ENCODE measurements at places on chromosomes 12 and 14.

- no peak for DNase-seq
Measured at GRCh38 chr14:98018628-98019027, 1221.4 kb downstream of the VRK1 start.

GRCh38 chr12:34204830-34205285, 182.6 kb downstream of the ALG10 start:
- DNase-seq: no peak

- no peak for DNase-seq
Measured at GRCh38 chr14:67738740-67739504, 37.2 kb downstream of the RDH12 start.

DNA sequence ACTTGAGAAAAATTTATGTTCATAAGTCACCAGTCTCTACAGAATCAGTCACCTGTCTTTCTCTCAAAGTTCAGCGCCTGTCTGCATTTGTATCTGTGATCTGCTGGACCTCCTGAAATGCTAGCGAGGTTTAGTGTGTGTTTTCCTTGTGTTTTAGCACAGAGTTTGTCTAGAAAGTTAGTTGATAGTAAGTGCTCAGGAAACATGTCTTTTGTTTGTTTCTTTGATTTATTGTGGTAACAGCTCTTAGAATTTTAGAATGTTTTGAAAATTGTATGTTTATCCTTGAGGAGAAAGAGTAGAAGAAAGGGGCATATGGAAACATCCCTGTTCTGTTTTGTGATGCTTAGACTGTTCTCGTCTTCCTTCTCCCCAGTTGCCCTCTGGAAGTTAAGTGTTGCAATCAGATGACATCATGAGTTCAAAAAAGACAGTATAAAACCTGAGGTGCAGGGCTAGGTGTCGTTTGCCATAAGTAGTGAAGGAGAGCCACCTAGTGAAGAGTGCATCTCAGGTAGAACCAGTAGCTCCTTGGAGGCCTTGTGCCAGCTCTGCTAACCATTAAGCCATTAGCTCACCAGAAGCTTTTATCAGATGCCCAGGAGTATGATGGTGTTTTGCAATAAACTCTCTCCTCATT, 44.8 kb downstream of the FBXW8 start:
- DNase-seq: no peak

GRCh38 chr14:50935126-50936015, 8.9 kb downstream of the PYGL start:
- DNase-seq: no peak

DNA sequence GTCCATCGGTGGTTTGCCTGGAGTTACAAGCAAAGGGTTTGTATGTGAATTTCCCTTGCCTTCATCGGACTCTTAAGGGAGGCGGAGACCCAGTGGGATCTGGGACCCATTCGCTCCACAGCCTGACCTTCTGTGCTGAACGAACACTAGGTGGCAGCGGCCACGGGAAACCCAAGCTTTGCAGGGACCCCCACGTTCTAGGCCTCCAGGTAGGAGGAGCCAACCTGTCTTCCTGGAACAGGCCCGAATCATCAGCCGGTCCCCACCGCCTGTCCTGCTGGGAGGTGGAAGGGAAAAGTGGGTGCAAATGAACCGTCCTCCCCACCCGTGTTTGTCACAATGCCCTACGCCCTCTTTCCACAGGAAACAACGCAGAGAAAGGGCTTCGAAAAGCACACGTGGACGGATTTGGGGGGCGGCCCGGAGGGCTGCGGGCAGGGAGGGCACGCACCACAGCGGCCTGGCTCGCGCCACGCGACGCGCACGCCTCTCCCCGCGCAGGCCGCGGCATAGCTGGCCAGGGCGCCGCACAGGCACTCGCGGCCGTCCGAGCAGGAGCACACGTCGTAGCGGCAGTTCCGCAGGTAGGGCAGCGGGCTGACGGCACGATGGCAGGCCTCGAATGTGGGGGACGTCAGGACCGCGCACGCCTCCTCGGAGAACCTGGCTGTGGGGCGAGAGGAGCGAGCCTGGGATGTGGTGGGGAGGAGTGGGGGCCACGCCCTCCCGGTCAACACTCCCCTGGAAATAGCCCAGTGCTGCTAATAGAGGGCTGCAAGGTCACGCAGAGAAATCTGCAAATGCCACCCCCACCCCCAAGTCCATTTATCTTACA, 67.8 kb downstream of the VWF start:
- no peak for DNase-seq

DNA sequence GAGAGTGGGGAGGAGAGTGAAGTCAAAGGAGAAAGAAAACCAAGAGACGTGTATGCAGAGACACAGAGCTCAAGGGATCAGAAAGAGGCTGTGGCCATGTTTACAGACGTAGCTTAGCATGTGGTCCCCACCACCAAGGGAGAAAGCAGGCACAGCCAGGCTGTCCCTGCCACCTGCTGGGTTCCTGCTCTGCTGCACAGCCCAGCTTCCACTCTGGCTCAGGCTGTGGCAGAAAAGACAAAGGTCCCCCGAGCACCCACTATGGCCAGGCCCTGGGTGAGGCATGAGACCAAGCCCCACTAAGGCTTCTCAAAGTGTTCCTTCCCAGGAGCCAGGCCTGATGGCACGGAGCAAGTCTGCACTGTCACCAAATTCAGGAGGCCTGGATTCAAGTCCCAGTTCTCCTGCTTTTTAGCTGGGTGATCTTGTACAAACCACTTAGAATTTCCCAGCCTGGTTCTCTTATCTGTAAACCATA, 25.9 kb upstream of the COL2A1 start:
- DNase-seq: no peak

GRCh38 chr12:25412735-25413134, 140.3 kb downstream of the LMNTD1 start:
- no peak for DNase-seq

- no peak for DNase-seq
Measured at GRCh38 chr14:36773558-36773957, 111.9 kb downstream of the PAX9 start.

- DNase-seq: no peak
Measured at GRCh38 chr12:114238808-114239207, 167.1 kb downstream of the TBX5 start.

DNA sequence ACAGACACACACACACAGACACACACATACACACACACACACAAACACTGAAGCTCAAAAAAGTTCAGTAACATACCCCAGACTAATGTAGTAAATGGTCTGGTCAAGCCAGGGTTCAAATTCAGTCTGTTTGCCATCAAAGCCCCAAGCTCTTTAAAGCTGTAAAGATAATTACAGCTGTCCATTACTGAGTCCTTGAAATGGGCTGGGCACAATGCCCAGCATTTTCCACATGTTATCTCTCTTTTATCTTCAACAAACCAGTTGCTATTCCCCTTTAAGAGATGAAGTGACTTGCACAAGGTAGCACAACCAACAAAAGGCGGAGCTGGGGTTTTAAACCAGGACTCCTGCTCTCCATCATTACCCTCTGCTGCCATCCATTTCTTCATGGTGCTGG, 7.6 kb upstream of the UNC119B start:
- no peak for DNase-seq

GRCh38 chr12:6779708-6780432, 7.5 kb downstream of the LAG3 start:
- no peak for DNase-seq

GRCh38 chr14:20332788-20333493, at the start of gene CCNB1IP1:
TSS of gene CCNB1IP1 (minus strand) at chr14:20333279. CDS start at chr14:20316523, 16,756 bp downstream.
- DNase-seq: no peak

DNA sequence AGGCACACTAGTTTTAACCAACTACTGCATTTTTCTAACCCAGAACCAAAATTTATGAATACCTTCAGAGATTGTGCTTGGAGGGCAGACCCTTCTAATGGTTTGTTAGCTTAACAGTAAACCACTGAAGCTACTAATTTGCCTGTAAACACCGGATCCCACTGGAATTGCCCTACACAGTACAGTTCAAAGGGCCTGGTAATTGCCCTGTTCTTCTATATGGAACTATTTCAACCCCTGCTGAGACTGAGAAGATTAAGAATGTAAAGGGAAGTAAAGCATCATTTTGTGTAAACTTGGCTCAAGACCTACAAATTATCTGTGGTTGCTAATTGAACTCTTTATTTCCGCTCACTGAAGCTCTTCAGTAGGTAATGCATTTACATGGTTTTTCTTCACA, 468.1 kb downstream of the NPAS3 start:
- no peak for DNase-seq

GRCh38 chr12:56723352-56723751, 1.7 kb downstream of the NACA start:
- no peak for DNase-seq

DNA sequence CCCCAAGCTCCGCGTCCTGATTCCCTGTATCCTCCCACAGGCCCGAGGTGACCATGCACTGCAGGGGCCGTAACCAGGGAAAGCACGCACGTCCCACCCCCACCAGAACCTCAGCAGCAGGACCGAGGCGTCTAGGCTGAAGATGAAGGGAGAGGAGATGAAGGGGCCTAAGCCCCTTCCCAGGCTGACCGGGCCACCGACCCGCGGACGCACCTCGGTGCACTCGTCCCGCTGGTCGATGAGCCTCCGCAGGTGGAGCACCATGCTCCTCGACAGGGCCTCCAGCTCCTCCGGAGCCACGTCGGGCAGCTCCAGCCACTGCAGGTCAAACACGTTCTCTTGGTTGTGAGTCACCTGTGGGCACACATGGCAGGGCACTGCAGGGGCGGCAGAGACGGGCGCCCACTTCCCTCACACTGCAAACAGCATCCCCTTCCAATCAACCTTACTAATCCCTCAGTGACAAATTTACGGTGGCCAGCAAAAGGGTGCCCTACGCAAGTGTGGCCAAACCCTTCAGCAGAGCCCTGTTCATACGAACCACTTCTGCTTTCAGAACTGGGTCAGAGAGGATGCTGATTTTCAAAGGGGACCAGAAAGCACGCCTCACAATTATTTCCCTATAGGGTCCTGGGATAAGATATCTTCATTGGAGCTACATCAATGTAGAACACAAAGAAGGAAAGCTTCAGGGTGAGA, 77.8 kb downstream of the CCDC88C start:
- DNase-seq: no peak

DNA sequence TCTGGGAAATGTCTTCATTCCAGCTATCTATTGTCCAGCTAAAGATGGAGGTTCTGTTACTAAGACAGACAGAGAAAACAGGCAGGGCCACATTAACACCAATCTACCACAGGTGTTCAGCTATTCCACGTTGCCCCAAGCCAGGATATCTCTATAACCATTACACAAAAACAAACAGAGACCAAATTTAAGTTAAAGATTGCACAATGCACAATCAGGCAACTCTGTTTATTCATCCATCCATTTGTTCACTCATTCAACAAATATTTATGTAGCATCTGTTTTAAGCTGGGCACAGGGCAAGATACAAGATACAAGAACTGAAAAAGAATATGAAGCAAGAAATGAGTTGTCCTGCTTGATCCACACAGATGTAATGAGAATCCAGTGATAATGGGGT, 629.0 kb downstream of the MED13L start:
- no peak for DNase-seq

DNA sequence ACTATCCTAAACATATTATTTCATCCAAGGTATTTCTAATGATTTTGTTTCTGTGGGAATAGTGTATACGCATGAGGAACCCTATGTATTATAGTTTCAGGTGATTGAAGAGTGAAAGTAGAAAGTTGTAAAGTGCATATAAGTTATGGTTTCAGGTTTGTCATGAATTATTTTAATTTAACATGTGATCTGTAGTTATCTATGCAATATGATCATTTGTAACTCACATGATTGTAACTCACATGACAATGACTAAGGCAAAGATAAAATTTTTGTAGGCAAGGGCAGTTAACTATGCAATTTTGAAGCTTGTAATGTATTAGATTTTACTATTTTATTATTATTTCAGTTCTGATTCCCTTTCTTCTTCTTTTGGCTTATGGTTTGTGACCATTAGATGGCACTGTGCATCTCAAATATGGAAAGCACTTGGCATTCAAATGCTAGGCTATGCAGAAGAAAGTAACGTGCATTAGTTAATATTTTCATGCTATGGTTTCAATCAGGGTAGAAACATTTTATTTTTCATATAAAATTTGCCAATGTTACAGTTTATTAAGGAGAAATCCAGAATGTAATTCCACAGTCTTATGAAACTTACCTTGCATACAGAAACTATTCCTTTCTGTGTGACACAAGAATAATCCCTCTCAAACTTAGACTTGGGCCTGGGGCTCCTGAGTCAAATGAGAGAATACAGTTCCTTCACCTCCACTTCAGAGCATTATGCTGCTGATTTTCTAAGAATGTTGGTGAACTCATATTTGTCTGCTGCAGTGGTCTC, 15.8 kb upstream of the TMEM30B start:
- no peak for DNase-seq

DNA sequence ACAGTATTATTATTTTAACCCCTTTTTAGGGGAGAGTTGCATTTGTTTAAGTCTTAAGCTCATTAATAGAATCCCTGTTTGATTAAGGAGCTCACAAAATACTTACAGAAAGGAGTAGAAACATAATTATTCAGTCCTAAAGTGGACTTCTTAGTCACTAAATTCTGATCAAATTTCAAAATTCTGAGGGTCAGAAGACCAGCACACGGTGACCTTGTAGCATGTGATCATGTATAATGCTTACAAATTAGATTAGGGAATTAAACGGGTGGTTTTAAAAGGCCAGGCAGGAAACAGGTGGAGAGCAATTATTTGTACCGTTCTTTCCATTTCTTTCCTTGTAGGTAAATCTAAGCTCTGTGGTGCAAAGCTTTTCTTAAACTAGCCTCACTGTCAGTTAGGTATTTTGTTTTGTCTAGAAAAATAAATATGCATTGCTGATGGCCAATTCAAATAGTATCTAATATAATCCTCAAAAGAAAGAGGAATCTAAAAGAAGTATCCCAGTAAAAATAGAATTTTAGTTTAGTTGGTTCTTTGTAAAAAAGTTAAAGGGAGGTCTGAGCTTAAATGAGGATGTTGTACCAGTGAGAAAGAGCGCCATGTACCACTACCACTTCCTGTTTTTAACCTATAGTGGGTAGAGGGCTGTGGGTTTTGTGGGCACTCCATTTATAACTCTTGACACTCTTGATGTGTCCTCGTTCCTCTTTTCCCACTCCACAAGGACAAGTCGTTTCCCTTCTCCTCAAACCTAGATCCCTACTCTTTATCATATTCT, 51.1 kb downstream of the SLC38A1 start:
- no peak for DNase-seq

DNA sequence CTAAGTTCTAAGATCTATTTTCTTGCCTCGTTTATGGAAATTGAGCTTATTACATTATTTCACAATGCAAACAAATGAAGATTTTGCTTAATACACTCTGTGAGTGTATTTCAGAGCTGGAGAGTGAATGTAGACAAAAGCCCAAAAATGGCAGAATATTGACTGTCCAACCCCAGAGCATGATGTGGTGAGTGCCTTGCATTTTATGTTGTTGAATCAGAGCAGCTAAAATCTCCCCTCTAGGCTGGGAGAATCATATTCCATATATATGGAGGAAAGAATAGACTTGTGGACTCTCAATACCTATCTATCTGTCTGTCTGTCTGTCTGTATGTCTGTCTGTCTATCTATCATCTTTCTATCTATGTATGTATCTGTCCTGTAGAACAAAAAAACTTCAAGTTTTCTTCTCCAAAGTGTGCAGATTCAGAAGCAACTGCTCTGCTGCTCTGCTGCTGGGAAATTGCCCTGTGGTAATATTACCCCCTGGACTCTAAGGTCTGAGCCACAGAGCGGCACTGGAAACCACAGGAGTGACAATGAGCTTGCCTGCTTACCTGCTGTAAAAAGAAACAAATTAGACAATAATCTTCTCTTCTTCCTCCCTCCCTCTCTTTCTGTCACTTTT, 209.4 kb upstream of the PRICKLE1 start:
- no peak for DNase-seq

- no peak for DNase-seq
Measured at GRCh38 chr12:116027551-116027821, 250.0 kb downstream of the MED13L start.
